Large intestine (tissue), 12 donors: ENCODE measurements at places on chromosomes 4 and X.

DNA sequence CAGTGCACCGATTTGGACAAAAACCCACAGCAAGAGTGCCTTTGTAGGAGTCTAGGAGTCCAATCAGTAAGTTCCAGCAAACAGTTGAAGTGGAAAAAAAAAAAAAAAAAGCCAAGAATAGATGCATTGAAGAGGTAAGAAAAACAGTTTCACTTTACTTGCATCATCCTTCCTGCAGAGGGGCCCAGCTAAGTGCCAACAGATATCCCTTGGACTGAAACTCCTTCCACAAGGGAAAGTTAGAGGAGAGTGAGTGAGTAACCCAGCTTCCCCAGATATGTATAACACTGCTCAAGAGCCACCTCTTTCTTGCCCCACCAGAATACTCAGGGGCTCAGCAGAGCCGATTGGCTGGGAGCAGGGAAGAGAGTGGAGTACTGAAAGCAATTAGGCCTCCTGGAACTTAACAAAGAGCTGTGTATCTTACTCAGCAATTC lies 617.7 kb upstream of the SMIM31 start:
- no peak for DNase-seq

GRCh38 chr4:2275546-2276251 lies 13.8 kb upstream of the MXD4 start:
- DNase-seq: no peak

GRCh38 chr4:1288786-1289185 lies 905 bp upstream of the MAEA start:
- DNase-seq: no peak

GRCh38 chr4:107855723-107856122 lies 31.0 kb downstream of the SGMS2 start:
- DNase-seq: no peak

GRCh38 chr4:113468165-113469022 lies 293.1 kb downstream of the CAMK2D start:
- peak; percentile 88 for DNase-seq
